Stimulated activated CD8-positive, alpha-beta memory T cell treated with anti-CD3 and anti-CD28 coated beads, Interleukin-12 subunit alpha, Interleukin-12 subunit beta, amount 100 ng/mL, for 4 hours (primary cell): ENCODE measurements at places on chromosomes 1 and 21.
A peak's percentile ranks its signal among the peaks of the same experiment; 100 is the strongest.

DNA sequence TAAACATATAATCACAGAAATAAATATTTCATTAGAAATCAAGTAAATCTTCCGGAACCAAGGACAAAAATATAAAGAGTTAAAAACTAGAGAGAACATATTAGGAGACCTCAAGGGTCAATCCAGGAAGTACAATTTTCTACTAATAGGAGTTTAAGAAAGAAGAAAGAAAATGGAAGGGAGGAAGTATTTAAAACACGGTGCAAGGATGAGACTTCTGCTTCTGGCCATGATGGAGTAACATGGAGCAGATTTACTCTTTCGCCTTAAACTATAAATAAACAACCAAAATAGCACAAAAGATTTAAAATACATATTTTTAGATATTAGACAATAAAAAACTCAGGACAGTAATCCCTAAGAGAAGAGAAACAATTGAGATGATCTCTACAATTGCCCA lies 12.6 kb upstream of the IFNAR1 start:
- DNase-seq = no peak

DNA sequence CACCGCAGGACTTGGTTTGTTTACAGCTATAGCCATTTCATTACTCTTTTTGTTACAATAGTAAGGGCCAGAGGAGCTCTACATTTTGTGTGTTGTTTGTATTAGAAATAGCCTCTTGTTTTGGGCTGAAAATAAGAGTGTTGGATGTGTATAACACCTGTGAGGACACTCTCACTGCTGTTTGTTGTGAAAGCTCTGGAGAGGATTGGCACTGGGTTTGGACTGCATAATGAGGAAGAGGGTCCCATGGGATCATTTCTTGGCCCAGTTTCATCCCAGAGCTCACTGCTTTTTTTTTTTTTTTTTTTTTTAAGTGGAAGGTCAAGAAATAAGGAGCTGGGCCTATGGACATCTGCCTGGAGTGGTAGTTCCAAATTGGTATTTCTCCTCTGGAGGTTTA lies 61.6 kb upstream of the KIAA0040 start:
- DNase-seq = no peak

- DNase-seq = no peak
These were observed 31.9 kb downstream of the FCRL5 start for GRCh38 chr1:157520386-157520935.

DNA sequence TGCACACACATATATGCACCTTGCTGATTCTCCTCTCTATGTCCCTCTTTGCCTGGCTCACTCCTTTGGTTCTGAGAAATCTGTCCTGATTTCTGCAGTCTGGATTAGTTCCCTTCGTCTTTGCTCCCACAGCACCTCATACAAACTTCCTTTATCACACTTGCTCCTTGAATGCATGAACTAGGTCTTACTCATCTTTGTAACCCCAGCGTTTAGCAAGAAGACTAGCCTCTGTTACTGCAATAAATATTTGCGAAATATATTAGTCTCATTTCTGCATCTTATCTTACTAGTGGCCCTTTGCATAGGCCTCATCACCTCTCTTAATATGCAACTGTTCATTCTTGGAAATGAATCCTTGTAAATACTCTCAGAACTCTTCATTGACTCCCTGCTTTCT lies 11.4 kb downstream of the SMYD2 start:
- no peak for DNase-seq

DNA sequence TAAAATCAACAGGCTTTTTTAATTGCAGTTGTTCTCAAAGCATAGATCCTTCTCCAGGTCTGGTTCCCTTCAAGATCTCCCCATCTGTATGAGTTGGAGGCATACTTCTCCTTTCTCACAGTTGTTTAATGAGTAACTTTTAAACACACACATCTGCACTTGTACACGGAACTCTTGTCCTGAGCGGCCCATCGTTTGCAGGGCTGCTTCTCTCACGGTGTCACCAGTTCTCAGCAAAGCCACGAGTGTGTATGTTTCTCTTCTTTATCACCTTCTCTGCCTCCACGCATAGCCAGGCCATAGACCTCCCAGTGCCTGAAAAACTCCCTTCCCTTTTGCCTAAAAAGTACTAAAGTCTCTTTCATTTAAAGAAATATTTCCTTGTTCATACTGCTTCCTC lies 68.7 kb upstream of the ROR1 start:
- no peak for DNase-seq

DNA sequence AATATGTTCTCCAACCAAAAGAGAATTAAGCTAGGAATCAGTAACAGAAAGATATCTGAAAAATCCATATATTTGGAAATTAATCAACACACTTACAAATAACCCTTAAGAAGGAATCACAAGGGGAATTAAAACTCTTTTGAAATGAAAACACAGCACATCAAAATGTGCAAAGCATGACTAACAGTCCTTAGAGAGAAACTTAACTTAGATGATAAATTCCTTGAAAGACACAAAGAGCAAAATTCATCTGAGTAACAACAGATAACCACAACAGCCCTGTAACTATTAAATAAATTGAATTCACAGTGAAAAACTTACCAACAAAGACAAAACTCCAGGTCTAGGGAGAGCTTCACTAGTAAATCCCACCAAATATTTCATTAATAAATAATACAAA lies 283.8 kb downstream of the SDCCAG8 start:
- no peak for DNase-seq

DNA sequence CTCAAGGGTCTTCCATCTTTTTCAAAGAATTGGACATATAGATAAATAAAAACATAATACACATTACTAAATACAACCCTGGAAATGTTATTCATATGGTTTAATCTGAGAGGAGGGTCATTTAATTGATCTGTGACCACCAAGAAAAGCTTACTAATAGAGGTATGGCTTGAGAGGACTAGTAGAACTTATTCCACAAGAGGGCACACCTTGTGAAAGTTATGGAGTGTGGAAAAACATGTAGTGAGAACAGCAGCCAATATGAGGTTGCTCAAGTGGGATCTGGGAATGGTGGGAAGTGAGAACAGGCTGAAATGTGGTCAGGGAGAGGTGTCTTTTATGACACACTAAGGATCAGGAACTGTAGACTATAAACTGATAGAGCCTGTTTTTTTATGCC lies 973.5 kb upstream of the B3GALT2 start:
- DNase-seq = no peak

GRCh38 chr1:100400404-100400803 lies 48.1 kb downstream of the CDC14A start:
- peak; percentile 9 for DNase-seq

DNA sequence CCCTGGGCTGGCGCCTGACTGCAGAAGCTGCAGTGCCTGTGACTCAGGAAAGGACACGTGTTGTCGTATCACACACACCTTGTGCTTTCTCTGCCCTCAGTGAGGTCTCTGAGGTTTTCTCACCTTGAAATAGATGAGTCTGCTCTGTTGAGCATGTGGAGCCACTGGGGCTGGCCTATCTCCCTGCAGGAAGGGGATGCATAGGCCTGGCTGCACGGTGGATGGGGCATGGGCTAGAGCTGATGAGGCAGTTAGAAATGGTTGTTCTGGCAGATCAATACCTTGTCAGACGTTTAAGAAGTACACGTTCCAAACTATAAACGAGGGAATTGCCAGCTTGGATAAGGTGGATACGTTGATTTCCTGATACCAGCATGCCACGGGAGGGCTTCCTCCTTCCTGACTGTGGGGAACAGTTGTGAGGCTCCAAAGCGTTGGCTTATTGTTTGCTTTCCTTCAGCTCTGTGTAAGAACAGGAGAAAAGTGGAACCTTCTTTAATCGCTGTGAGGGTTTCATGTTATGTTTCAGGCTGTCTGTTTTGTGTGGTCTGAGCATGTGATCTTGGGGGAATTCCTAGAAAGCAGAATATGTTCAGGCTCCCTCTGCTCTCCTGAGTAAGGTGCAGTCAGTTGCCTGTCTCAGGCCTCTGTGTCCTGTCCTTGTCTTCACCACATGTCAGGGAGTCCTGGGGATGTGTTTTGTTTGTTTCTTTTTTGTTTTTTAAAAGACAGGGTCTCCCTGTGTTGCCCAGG lies 44.8 kb downstream of the PCNT start:
- DNase-seq = peak; percentile 13

DNA sequence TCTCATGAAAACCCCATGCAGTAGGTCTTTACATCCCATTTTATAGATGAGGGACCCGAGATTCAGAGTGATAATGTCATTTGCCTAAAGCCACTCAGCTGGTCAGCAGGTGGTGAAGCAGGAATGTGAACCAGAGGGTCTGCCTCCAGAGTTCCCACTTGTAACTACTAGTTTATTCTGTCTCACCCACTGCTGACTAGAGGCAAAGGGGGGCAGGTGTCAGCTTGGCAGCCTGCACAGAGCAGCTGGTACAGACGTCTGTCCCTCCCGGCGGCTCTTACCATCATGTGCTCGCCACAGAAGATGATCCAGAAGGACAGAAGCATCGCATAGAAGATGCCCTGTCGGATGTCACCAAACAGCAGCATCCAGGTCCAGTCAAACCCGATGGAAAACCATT lies 82.4 kb downstream of the WLS start:
- no peak for DNase-seq

- DNase-seq = no peak
These were observed 428.6 kb upstream of the CAMK1G start for GRCh38 chr1:209154912-209155311.

DNA sequence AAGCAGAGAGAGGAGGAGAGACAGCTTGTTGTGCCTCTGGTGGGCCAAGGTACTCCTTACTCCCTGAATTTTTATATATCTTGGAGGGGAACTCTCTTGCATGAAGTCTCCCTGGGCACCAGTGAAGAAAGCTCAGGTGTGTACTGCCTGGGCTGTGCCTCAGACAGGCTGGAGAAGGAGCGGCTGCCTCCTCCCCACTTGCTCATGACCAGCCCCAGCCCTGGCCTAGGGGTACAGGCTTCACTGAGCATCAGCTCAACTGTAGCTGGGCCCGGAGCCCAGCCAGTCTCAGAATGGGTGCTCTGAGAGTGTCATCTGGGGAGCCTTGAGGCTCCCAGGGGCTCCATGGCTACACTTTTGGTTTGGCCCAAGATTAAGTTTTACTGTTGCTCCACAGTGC lies 44.8 kb upstream of the TENT5C start:
- DNase-seq = no peak
